ENCODE measurements at places on chromosomes 11 and 22.

DNA sequence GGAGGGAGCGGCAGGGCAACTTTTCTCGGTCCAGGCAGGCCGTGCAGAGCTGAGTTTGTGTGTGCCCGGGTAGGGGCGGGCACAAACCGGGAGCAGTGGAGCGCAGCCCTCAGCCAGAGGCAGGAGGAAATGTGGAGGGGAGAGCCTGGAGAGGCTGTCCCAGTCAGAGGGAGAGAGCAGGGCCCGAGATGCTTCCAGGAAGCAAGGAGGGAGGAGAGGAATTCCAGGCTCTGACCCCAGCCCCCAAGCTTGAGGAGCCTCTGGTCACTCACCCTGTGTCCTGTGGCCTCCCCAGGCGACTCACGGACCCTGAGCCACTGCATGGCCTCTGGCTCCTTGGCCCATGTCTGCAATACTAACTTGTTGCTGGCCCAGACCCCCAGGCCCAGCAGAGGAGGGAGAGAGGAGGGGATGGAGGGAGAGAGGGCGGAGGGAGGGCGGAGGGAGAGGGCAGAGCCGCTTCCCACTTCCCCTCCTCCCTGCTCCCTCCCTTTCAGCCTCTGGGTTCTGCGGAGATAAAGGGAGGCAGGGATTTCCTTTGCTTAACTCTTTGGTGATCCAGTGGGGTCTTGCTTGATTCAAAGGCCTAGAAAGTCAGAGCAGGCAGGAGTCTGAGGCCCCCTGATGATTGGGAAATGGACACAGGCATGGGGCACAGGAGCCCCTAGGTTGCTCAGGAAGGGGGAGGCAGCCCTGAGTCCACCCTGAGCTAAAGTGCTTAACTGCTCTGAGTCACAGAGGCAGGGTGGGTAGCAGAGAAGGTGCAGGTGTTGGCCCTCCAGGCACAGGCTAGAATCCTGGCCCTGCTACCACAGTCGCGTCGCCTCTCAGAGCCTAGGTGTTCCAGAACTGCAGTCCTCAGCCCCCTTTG lies at the start of gene C1QTNF6:
C1QTNF6 (minus strand) TSS at position 357 of the 871 bp plus-strand sequence; CDS start at position 323, 34 bp downstream.
- DNase-seq: peak; percentile 41

DNA sequence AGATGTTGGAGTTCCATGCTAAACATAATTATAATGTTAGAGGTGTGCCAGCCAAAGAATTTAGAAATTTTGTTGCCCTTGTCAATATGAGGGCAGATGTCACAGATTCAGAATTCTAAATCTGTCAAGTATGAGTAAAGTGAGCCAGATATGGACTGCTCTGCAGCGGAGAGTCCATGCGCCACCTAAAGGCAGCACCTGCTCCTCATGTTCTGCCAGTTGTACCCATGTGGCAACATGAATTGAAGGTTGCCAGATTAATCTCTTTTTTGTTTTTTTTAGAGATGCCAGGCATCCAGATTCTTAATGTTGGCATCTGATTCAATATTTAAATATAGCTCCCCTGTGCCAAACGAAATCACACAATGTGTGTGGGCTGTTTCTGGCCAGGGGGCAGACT lies 678.6 kb upstream of the ANO5 start:
- peak; percentile 26 for DNase-seq

DNA sequence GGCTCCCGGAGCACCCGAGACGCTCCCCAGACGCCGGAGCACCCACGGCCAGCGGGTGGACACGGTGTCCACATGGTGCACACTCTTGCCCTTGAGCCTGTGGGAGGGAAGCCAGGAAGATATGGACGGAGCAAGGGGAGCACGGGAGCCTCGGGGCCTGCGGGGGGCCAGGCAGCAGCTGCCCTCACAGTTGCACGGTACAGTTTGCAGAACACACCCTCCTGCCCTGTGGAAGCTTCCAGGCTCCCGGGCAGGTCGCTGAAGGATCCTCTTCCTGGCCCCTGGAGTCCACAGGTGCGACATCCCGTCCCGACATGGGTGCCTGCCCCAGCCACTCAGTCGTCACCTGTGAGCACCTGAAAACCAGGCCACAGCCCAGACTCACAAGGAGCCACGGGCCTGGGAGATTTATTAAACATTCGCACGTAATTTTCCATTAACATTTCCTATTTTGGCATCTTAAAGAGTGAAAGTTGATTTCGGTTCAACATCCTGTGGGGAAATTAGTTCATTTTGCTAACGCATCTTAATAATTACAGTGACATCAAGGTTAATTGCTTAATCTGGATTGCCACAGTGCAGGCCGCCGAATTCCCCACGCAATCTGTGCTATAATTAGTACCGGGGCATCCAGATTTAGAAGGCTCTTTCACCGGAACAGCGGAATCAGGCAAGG lies 253.3 kb downstream of the BRD1 start:
- no peak for DNase-seq

GRCh38 chr11:128116885-128117284 lies 470.5 kb downstream of the ETS1 start:
- DNase-seq: no peak

DNA sequence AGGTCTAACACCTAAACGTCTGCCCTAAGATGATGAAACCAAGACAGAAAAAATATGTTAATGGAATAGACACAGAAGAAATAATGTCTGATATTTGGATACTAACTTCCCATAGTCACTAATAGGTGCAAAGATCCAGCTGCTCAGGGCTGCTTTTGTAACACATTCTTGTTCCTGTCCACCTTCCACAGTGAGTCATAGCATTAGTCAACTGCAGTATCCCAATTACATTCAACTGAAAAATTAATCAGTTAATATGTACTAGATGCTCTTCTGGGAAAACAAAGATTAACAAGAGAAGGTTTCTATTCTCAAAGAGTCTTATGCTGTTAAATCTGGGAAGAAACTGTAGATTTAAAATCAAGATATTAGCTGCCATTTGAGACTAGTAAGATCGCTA lies 47.6 kb downstream of the HEPHL1 start:
- DNase-seq: no peak

DNA sequence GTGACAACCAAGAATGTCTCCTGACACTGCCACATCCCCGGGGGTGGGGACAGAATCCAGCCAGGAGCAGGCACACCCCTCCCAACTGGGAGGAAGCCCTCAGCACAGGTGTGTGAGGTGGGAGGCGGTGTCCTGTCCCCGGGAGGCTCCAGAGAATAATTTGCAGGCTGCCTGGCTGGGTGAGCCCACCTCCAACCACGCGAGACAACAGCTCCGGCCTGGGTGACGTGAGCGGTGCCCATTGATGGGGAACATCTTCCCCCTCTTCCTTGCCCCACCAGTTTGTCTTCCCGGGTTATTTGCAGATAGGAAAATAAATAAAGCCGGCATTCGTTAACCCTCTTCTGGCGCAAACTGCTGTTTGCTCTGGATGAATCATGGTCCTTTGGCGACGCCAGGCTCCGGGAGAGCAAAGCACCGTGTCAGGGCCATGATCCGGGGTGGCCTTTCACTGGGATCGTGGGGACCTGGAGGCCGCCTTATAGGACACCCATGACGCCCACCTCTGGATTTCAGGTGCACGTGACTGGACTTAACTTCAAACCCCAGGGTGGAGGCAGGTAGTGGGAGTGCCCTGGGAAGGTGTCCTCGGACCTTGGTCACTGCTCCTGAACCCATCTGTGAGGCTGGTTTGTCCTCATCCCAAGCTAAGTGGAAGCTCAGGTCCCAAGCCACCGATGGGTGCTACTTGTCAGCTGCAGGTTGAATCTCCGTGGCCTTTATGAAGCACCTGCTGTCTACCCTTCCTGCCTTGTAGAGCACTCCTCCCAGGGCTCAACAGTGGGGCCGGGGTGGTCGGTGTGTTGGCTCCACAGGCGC lies 13.9 kb downstream of the CCND1 start:
- DNase-seq: no peak

DNA sequence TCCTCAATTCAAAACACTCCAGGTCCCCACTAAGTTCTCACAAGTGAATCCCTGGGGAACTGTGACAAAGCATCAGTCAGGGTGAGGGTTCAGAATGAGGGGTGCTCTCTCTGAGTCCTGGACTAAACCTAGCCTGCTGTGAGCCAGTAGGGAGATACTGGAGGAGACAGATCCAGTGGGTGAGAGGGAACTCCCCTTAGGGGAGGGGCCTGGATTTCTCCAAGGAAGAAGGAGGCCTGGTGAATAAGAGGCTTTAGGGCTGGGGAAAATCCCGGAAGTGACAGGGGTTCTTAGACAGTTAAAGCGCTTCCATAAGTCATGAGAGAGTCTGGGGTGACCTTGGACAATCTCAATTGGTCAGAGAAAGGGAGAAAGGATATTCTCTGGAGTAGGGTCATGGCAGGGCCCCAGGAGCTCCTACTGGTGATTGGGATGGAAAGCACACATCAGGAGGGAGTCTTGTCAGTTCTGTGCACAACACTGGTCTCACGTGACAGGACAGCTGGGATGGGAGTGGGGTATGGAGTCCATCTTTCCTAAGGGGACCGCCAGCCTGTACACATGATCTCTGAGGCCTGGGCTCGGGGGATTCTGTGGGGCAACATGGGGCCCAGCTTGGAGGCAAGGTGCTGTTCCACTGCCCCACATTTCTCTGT lies 1.5 kb downstream of the TBC1D10A start:
- DNase-seq: no peak
